Tibial nerve (tissue), 4 donors: ENCODE measurements at places on chromosomes 1 and 21. TPM values are rescaled to one million over a fixed set of nuclear protein-coding genes. Genes with fewer than 3 reads are reported as not detected.

KPRP gene
- not detected for total RNA-seq

GJA4 gene
- 20.3 TPM for total RNA-seq

TMCC2 gene
- 4.8 TPM for total RNA-seq

UBXN11 gene
- 13.8 TPM for total RNA-seq

ZNF436 gene
- 35.0 TPM for total RNA-seq

CYP4X1 gene
- total RNA-seq = 41.0 TPM

S100A8 gene
- total RNA-seq = 118 TPM

CELF3 gene
- not detected for total RNA-seq

SLAMF7 gene
- total RNA-seq = 0.90 TPM

TMEM201 gene
- 15.9 TPM for total RNA-seq

C2CD2 gene
- total RNA-seq = 47.0 TPM

TCHHL1 gene
- not detected for total RNA-seq

CSMD2 gene
- total RNA-seq = 2.5 TPM

ARTN gene
- total RNA-seq = not detected

ANGPTL3 gene
- not detected for total RNA-seq

CDC42BPA gene
- total RNA-seq = 58.6 TPM

LHX8 gene
- not detected for total RNA-seq

NOS1AP gene
- total RNA-seq = 4.6 TPM

PLEKHN1 gene
- 2.4 TPM for total RNA-seq

ST6GALNAC3 gene
- 4.0 TPM for total RNA-seq

UBXN10 gene
- 0.44 TPM for total RNA-seq

GABRD gene
- total RNA-seq = 1.0 TPM

CC2D1B gene
- 52.7 TPM for total RNA-seq

PRDM15 gene
- total RNA-seq = 23.1 TPM

OR2L8 gene
- total RNA-seq = not detected

SYT2 gene
- total RNA-seq = under 0.01 TPM

ZYG11A gene
- not detected for total RNA-seq

C1orf115 gene
- 21.2 TPM for total RNA-seq

MIXL1 gene
- not detected for total RNA-seq

OR10J5 gene
- total RNA-seq = not detected

RHBG gene
- not detected for total RNA-seq

RUNX3 gene
- total RNA-seq = 1.0 TPM

RGS5 gene
- 71.0 TPM for total RNA-seq

UBQLN4 gene
- 19.5 TPM for total RNA-seq

TUFT1 gene
- 5.5 TPM for total RNA-seq

LMOD1 gene
- total RNA-seq = 165 TPM

FCRLB gene
- 2.4 TPM for total RNA-seq

BARHL2 gene
- not detected for total RNA-seq

CRYAA gene
- not detected for total RNA-seq

FTCD gene
- 2.2 TPM for total RNA-seq

GCSAML gene
- 0.42 TPM for total RNA-seq

SPRR1A gene
- total RNA-seq = not detected

MTARC1 gene
- 37.8 TPM for total RNA-seq

HRNR gene
- not detected for total RNA-seq

FHAD1 gene
- total RNA-seq = not detected

RHBDL2 gene
- 1.3 TPM for total RNA-seq

RNF223 gene
- not detected for total RNA-seq

HSPA6 gene
- 8.1 TPM for total RNA-seq

PPIAL4G gene
- total RNA-seq = not detected

S100A9 gene
- total RNA-seq = 58.8 TPM

TNFSF18 gene
- total RNA-seq = not detected

HES3 gene
- total RNA-seq = not detected

FMO1 gene
- 0.90 TPM for total RNA-seq

ACKR1 gene
- 227 TPM for total RNA-seq

SYT14 gene
- 2.1 TPM for total RNA-seq

OR2T1 gene
- total RNA-seq = not detected

AMY1A gene
- not detected for total RNA-seq
